M059J (cell line): ENCODE measurements at places on chromosomes 6 and 20. TPM values are rescaled to one million over a fixed set of nuclear protein-coding genes. Genes with fewer than 3 reads are reported as not detected.

Gene CSE1L
- 217 and 266 TPM in 2 replicates for total RNA-seq

DNA sequence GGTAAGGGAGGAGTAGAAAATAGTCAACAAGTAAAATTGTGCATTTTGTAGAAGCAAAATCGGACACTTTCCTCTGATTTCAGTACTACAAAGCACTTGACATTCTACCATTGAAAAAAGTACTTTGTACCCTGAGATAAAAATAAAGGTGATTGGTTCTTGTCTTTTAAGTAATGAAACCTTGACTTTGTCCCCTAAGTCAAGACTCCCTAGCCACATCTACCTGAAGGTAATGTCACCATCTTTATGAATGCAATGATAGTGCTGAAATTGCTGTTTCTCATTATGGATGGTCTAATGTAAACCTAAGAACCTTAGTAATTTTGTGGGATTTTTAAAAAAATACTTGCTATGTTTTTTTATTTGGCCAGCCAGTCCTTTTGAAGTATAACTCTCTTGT is 2.4 kb upstream of the MAN1A1 start:
- DNase-seq = no peak

DNA sequence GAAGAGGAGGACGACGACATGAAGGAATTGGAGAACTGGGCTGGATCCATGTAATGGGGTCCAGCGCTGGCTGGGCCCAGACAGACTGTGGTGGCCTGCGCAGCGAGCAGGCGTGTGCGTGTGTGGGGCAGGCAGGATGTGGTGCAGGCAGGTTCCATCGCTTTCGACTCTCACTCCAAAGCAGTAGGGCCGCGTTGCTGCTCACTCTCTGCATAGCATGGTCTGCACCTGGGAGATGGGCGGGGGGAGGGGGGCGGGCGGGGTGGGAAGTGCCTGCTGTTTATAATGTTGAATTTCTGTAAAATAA is 42.3 kb downstream of the CHMP4B start:
- DNase-seq = no peak

GRCh38 chr6:75489025-75489424 is 4.6 kb downstream of the FILIP1 start:
- DNase-seq = no peak

GRCh38 chr6:129264480-129265045 is 381.6 kb downstream of the LAMA2 start:
- DNase-seq = no peak

- no peak for DNase-seq
Measured at GRCh38 chr6:110558575-110558974, 82.2 kb upstream of the SLC22A16 start.

DNA sequence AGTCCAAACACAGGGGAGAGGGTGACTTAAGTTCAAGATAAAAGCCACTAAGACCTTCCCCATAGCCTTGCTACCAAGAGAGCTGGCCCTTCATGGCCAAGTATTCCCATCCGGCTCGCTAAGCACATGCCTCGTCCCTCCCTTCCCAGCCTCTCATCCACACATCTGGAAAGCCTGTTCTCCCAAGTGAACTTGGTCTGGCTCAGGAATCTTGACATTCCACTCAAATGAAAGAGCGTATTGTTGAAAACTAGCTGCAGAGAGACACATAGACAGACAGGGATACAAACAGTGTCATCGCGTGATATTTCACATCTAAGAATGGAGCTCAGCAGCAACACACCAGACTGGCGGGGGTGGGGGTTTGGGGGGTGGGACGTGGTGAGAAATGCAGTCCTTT is 182.8 kb upstream of the FOXQ1 start:
- no peak for DNase-seq

Gene TNF
- 0.47 and 0.62 TPM in 2 replicates for total RNA-seq

DNA sequence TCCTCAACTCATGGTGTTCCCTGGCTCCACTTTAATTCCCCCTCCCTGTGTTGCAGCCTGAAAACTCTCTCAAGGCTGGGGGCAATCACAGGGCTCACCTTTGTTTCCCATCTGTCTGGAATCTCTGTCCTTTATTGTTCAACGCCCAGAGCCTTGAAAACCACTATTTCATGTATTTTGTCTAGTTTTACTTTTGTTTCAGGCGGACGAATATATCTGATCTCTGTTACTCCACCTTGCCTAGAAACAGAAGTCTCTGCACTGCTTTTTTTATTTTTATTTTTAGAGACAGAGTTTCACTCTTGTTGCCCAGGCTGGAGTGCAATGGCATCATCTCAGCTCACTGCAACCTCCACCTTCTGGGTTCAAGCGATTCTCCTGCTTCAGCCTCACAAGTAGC is 27.6 kb downstream of the PLAGL2 start:
- no peak for DNase-seq

Gene SIRPD
- total RNA-seq = not detected in 2 replicates

DNA sequence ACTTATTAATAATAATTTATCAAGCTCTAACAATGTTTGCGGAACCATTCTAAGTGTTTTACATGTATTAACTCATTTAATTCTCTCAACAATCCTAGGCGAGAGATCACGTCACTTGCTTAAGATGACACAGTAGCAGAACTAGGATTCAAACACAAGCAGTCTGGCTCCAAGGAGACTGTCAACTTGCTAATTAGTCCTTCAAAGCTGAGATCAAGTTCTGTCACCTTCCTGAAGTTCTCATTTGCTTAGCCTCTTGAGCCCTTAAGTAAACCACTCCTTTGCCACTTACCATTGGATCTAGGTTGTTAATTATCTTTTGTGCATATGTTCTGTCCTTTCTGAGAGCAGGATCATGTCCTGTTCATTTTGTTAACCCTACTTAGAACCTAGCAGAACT is 14.1 kb downstream of the FKBP5 start:
- DNase-seq = no peak

- DNase-seq = no peak
Measured at GRCh38 chr20:23477223-23477622, 13.7 kb upstream of the CST8 start.

Gene NNAT
- total RNA-seq = not detected in 2 replicates

Gene HCRTR2
- total RNA-seq = 0.15 TPM in 1 of 2 replicates, not detected in the other

Gene ASXL1
- total RNA-seq = 27.4 and 43.5 TPM in 2 replicates

Gene SERPINB6
- total RNA-seq = 177 and 209 TPM in 2 replicates

Gene MEP1A
- not detected in 2 replicates for total RNA-seq

GRCh38 chr20:53713328-53714056 is 119.9 kb upstream of the ZNF217 start:
- DNase-seq = no peak

Gene ASCC3
- total RNA-seq = 49.9 and 53.2 TPM in 2 replicates

Gene TRIM26
- total RNA-seq = 90.0 and 111 TPM in 2 replicates

DNA sequence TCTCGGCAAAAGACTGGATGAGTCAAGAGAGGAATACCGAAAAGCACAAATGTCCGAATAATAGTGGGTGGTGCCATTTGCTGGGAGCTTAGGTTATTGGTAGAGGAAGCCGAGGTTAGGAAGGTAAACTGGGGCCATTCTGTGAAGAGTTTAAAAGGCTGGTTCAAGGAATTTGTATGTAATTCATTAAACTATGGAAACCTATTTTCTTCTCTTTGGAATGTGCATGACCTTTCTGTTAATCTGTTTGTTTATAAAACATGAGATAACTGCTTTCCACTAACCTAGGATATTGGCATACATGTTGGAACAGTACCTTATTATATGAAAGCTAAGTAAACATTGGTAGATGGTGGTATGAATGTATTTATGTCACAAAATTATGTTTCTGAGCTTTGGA is 71.8 kb downstream of the LCA5 start:
- DNase-seq = no peak

Gene TSPO2
- total RNA-seq = not detected in 2 replicates

Gene CEP162
- total RNA-seq = 8.2 and 11.8 TPM in 2 replicates

Gene SYCP2L
- total RNA-seq = not detected in 2 replicates

DNA sequence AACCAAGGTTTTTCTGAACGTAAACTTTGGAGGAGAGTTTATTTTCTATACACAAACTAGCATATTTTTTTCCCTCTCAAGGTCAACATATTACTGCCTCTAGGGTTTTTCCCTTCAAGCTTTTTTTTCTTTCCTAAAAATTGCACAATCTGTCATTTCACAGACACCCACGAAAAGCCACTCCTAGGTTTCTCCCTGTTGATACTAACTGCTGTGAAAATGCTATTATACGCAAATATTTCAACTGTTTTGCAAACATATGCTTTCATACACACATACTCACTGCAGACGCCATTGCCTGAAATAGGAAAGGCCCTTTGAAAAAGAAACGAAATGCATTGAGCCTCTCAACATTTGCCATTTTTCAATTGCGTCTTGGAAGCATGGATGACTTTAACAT is 333.0 kb downstream of the CD83 start:
- no peak for DNase-seq

- DNase-seq = no peak
Measured at GRCh38 chr20:38644588-38645260, 43.1 kb downstream of the ARHGAP40 start.

DNA sequence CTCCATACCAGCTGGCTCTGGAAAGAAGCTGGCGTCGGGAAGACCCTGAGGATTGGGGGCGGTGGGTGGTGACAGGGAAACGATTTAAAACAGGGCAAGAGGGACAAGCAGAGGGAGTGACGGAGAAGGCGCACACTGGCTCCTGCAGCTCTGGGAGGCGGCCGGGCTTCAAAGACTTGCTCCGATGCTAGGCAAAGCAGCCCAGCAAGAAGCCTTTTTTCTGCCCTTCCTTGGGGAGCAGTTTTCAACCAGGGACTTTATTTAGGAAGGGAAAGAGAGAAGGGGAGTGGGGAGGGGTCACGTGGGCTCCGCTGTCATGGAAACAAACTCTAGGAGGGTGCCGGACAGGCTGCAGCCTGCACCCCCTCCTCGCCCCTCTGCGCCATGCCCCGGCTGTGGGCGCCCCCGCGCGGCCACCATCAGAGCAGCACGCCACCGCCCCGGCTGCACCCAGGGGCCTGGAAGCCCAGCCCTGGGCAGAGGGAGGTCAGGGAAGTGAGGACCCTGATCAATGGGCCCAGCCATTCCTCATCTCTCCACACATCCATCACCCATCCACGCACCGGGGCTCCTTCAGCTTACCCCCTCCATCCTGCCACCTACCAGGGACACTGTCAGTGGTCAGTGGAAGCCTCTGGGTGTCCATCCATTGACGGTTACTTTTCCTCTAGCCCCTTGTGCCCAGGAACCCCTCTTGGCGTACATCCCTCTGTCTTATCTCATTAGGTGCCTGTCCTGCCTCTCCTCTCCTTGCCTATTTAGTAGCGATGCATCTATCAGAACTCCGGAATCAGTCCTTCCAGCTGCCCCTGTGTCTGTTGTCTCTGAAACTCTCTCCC is 66.6 kb upstream of the CCDC167 start:
- DNase-seq = peak; percentile 69

DNA sequence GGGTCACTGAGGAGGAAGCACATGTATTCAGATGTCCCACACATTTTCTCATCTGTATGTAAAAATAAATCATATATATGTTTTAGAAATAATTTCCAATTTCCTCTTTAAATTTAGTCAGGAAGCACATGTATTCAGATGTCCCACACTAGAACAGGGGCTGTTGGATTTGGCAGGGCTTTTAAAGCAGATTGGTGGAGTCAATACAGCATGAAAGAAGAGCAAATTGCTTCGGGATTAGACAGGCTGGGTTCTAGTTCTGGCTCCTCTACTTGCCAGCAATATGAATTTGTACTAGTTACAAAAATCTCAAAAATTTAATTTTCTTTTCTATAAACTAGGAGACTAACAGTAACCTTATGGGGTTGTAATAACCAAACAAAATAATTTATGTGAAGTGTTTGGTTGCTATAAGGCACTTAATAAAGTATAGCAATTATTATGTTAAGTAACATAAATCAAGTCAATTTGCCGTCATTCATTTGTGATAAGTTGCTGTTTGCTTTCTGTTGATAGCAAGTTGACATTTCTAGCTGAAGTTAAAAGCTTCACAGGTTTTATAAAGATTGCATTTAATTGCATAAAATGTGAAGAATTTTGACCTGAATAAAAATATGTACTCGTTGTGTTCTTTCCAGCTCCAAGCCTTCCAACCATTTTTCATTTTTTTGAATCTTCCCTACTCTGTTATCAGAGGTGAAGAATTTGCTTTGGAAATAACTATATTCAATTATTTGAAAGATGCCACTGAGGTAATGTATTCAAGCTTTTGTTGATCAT is 88.9 kb downstream of the CD109 start:
- DNase-seq = no peak

- DNase-seq = no peak
Measured at GRCh38 chr6:37072526-37072925, 67.1 kb downstream of the FGD2 start.

GRCh38 chr6:30311101-30311500 is 15.6 kb upstream of the TRIM39 start:
- DNase-seq = no peak

Gene SYCP2
- 0.79 and 1.2 TPM in 2 replicates for total RNA-seq

DNA sequence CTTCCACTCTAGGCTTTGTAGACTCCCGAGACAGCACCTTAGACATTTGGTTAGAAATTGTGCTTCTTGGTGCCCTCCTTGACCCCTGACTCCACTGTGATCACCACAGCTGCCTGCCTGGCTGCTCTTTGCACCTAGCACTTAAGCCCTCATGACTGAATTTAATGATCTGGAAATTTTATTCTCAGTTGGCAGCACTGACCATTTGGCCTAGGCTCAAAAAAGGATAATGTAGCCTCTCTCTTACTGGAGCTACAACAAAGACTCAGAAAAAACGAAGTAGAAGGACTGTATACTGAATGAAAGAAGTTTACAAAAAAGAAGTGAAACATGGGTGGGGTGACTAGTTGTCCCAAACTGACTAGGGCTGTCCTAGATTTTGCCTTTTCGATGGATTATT is 11.3 kb upstream of the ABRACL start:
- DNase-seq = peak; percentile 50

Gene TFAP2A
- total RNA-seq = 10.8 and 26.6 TPM in 2 replicates

Gene CARMIL1
- total RNA-seq = 13.9 and 20.3 TPM in 2 replicates

Gene ZBTB46
- 2.5 and 3.1 TPM in 2 replicates for total RNA-seq

DNA sequence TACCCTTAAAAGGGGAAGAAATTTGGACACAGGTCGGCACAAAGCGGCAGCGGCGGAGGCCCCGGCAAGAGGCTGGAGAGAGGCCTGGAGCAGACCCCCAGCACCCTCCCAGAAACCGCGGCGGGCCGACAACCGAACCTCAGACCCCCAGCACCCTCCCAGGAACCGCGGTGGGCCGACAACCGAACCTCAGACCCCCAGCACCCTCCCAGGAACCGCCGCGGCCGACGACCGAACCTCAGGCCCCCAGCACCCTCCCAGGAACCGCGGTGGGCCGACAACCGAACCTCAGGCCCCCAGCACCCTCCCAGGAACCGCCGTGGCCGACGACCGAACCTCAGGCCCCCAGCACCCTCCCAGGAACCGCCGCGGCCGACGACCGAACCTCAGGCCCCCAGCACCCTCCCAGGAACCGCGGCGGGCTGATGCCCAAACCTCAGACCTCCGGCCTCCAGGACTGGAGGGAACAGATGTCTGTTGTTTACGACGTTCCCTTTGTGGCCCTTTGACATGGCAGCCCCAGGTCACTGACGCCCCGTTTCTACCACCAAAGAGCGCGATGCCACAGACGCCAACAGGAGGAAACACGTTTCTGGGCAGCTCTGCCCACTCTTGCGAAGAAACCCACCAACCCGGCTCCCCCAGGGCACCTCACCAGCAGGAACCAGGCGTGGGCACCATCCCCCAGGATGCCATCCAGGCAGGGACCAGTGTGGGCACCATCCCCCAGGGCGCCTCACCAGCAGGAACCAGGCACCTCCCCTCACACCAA is 28.4 kb downstream of the ZBTB46 start:
- DNase-seq = no peak
